Skeletal muscle cell (primary cell): ENCODE measurements at places on chromosomes 4 and X.

DNA sequence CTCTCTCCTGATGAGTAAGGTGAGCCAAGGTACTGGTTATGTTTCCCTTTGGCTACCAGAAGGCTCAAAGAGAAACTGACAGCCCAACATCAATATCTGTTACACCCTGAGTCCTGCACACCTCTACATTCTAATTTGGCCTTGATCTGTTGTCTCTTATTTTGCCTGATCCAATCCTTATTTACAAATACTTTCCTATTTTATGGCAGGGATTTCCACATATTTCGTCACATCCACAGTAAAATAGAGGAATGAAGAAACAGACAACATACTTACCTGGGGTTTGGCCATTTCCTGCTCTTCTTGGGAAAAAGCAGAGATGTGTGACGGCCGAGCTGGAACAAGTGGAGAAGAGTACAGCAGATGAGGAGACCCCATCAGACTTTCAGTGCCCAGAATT, 1.5 kb downstream of the ZNF182 start:
- no peak for DNase-seq

GRCh38 chrX:124619710-124620109, 273.3 kb downstream of the SH2D1A start:
- DNase-seq = peak; percentile 45

GRCh38 chrX:22534643-22535042, 261.9 kb downstream of the CBLL2 start:
- DNase-seq = peak; percentile 84

DNA sequence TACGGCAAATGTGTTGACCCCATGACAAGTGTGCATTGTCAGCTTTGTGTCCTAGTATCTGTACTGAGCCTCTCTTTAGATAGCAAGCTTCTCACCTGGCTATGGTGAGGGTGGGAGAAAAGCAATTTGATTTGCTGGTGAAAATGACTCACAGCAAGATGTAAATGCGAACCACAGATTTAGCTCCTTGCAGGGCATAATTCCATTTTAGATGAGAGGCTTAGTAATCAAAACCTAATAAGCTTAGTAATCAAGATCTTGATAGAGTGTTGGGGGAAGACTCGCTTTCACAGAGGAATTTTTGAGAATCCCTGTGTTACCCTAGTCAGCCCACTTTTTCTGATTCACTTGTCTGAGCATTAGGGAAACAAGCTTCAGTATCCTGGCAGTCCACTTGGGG, 7.7 kb upstream of the OCIAD2 start:
- no peak for DNase-seq

DNA sequence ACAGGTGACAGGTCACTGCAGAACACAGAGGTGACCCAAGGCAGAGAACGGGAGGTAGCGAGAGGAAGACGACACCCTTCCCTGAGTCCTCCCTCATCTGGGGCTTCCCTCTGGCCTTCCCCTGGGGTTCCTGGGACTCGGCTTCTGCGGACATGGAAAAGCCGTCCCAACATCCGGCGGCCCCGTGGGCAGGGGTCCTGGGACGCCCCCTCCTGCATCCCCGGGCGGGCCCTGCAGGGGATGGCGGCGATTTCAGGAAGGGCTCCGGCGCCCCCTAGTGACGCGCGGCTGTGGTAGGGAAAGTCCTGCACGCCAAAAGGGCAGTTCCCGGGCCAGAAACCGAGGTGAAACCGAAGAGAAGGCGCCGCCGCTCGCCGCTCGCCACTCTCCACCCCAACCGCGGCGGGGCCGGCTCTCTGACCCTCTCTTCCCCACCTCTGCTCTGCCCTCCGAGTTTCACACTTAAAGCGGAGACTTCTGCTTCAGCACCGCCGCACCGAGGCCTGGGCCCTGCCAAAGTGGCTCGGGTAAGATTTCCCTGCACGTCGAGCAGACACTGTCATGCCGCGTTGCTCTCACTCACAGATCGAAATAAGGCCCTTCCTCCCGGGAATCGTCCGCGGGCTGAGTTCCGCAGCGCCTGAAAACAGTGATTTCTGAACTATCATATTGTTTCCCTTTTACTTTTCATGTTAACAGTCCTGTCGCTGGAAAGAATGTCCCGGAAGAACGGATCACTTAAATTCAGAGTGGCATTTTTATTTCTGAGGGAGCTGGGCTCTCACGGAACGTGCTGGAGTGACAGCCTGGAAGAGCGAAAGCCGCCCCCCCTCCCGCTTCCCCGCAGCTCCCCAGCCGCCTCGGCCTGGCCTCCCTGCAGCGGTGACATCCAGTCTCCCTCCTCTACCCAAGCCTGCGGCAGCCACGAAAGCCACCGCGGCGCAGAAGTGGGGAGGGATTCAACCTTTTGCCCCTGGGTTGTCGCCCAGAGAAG, 110.6 kb downstream of the DCTD start:
- DNase-seq = peak; percentile 15

DNA sequence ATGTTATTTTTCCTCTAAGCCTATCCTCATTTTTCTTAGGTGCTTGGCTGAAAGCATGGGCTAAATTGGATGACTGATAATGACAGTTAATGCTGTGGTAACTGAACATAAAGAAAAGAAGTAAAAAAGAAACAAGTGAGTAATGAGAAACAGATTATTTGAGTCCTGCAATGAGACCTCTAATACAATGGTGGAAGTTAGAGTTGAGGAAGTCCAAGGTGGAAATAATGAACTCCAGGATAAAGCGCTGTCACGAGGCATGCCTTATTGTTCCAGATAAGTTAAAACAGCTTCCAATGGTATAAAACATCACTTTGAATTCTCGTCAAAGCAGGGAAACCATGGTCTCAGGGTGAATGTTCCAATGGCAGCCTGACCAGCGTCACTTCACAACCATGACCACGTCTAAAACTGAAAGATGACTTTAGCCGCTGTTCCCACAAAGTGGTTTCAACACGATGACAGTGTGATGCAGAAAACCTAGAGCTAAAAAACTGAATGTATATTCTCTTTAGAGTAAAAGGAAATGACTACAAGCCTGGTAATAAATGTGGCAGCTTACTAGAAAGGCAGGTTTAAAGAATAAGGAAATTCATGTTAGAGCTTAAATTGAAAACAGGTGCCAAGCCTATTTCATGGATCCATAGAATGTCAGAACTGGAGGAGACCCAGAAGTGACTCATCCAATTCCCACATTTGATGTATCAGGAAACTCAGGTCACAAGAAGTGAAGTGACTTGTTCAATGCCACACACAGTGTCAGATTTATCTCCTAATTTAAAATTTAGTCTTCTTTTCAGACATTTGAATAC, 202.6 kb upstream of the GYPA start:
- DNase-seq = no peak

DNA sequence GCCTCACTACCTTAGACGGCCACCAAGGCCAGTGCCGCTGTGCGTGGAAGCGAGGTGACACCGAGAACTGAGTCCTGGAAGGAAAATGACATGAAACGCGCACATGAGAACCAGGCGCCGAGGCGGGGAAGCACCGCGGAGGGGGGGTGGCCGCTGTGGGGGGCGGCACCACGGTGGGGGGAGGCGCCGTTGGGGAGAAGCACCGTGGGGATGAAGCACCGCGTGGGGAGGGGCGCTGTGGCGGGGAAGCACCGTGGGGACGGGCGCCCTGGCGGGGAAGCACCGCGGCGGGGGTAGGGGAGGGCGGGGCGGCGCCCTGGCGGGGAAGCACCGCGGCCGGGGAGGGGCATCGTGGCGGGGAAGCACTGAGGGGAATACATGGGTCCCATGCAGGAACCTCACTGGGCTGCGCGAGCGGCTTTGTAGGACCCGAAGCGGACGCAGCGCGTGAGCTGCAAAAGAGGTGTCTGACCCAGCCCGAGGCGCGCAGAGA, 28.0 kb downstream of the PPP2R3B start:
- DNase-seq = no peak

DNA sequence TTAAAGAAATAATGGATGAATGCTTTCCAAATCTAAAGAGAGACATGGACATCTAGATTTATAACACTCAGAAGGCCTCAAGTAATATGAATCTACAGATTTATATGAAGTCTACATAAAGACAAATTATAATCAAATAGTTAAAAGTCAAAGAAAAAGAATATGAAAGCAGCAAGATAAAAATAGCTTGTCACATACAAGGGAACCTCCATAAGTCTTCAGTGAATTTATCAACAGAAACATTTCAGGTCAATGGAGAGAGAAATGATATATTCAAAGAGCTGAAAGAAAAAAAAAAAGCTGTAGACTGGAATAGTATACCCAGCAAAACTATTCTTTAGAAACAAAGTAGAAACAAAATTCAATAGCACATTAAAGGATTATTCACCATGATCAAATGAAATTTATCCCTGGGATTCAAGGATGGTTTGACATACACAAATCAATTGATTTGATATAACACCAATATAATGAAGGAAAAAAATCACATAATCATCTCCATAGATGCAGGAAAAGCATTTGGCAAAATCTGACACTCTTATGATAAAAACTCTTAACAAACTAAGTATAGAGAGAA, 346.6 kb upstream of the PABPC4L start:
- DNase-seq = no peak

GRCh38 chr4:19999775-20000414, 251.8 kb upstream of the SLIT2 start:
- DNase-seq = no peak

GRCh38 chr4:77956917-77957316, 94.3 kb downstream of the MRPL1 start:
- no peak for DNase-seq

DNA sequence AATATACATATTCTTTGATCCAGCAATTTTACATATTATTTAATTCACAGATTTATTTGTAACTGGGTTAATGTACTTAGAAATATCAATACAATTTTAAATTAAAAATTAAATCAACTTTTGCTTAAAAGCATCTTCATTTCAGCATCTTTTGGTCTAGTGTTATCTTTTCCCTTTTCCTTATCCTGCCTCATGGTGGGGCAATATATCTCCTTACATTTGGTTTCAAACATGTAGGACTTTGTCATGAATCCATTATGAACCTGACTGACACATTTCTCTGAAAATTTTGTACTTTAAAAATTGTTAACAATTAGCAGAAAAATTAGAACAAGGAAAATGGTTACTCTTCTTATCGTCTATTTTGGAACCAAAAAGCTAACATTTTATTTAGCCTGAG, 42.8 kb upstream of the ANK2 start:
- DNase-seq = no peak

- no peak for DNase-seq
These were observed 2.6 kb upstream of the ODAM start for GRCh38 chr4:70192895-70193294.

DNA sequence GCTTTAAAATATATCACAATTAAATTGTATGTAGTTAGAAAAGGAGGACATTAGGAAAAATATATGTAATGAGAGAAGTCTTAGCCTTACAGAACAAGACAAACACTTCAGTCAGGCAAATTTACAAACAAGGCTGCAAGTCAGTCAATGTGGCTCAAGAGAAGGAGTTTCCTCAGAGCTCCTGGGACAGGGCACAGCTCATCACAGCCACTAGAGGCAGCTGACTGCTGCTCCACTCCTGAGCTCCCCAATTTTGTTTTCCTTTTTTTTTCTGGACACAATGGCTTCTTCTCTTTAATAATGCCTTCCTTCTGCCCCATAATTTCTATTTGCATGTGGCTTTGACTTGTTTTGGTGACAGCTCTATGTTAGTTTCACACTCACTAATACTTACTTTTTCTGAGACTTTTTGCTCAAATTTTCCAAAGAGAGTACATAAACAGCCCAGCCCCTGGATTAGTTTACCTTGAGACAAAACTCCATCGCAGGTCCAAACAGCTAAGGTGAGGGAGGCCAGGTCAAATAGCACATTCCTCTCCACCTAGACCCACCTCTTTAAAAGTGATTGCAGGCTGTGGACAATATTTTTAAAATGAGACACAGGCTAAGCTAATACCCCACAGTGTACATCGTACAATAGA, 850.4 kb upstream of the FRG1 start:
- no peak for DNase-seq

DNA sequence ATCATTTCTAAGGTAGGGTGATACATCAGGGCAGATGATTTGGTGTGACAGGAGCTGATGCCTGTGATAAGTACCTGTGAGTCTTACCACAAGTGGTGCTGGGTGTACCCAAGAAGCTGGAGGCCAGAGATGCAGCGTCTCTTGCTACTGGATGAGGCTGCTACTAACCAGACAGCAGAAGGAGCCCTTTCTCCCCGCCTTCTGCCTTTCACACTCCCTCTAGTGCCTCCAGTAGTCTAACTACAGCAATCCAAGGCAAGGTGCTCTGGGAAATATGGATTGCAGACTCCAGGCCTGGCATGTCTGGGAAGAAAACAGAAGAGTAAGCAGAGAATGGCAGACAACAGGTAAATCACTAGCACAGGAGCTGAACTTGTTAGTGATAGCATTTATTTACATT, 470.8 kb downstream of the NKX6-1 start:
- DNase-seq = no peak

- DNase-seq = no peak
These were observed 1.2 kb upstream of the PLAC8 start for GRCh38 chr4:83115656-83116285.

GRCh38 chrX:9372866-9373265, 92.0 kb upstream of the TBL1X start:
- DNase-seq = no peak

DNA sequence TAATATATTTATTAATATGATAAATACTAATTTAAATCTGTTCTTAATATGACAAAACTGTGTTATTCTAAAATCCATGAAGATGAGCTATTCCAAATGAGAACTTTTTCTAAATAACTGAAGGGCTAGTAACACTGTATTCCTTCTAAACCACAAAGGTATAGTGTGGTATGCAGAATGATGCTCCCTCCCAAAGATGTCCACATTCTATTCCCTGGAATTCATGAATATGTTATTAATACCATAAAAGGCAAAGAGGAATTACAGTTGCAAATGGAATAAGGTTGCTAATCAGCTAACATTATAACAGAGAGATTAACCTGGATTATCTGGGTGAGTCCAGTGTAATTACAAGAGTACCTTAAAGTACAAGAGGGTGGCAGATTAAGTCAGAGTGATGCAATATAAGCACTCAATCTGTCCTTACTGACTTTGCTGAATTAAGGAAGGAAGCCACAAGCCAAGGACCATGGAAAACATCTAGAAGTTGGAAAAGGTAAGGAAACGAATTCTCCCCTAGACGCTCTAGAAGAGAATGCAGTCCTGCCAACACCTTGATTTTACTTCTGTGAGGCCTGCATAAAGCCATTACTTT, 20.7 kb upstream of the MAB21L2 start:
- no peak for DNase-seq

DNA sequence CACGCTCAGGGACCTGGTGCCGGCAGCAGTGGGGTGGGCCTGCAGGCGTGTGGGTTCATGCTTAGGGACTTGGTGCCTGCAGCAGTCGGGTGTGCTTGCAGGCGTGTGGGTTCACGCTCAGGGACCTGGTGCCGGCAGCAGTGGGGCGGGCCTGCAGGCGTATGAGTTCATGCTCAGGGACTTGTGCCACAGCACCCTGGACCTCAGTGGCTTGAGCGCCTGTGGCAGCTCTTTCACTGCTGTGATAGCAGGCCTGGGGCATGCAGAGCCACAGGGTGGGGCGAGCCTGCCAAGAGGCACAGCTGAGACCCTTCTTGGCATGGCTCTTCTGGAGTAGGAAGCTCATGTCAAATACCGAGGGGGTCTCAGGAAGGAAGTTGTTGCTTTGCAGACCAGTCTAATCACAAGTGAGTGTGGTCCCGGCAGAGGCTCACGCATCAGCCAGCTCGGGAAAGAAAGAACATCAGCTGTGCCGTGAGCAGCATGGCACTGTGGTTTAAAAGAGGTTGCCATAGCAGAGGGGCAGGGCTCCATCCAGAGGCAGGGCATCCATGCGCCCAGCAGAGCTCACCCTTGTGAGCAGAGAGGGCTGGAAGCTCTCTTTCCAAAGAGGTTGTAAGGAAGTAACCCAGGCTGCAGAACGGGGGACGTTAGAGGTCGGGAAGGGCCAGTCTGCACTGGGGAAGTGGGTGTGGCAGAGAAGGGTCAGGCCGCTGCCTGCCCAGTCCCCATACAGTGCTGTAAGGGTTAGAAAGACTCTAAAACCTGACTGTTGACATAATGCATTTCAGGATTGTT, 21.1 kb downstream of the PIGG start:
- no peak for DNase-seq
